Endodermal cell (in vitro differentiated cells): ENCODE measurements at places on chromosomes 6 and 20. TPM values are rescaled to one million over a fixed set of nuclear protein-coding genes. Genes with fewer than 3 reads are reported as not detected.

The SNAI1 gene
- 13.1 to 19.0 TPM (median 13.5 TPM) in 3 replicates for total RNA-seq

The TCF21 gene
- 0.13 TPM in 1 of 3 replicates, not detected in the others for total RNA-seq

GRCh38 chr6:145559836-145560235 lies 175.5 kb downstream of the EPM2A start:
- H3K27ac ChIP-seq: no peak overlapping the region
- no peaks in the 10 kb centered on the region for H3K36me3 ChIP-seq
- no peak overlapping the region for H3K4me3 ChIP-seq
- no peak for DNase-seq
- no peaks in the 10 kb centered on the region for H3K4me1 ChIP-seq

GRCh38 chr20:57059055-57059596 lies 207.3 kb downstream of the BMP7 start:
- H3K27me3 ChIP-seq: peaks cover 18% of the 10 kb centered on the region
- H3K36me3 ChIP-seq: no peaks in the 10 kb centered on the region
- DNase-seq: no peak
- H3K4me1 ChIP-seq: no peaks in the 10 kb centered on the region

GRCh38 chr6:40545954-40546353 lies 41.2 kb downstream of the LRFN2 start:
- no peaks in the 10 kb centered on the region for H3K36me3 ChIP-seq
- H3K4me3 ChIP-seq: no peak overlapping the region
- H3K4me1 ChIP-seq: no peaks in the 10 kb centered on the region
- no peak overlapping the region for H3K27ac ChIP-seq
- H3K27me3 ChIP-seq: no peaks in the 10 kb centered on the region

DNA sequence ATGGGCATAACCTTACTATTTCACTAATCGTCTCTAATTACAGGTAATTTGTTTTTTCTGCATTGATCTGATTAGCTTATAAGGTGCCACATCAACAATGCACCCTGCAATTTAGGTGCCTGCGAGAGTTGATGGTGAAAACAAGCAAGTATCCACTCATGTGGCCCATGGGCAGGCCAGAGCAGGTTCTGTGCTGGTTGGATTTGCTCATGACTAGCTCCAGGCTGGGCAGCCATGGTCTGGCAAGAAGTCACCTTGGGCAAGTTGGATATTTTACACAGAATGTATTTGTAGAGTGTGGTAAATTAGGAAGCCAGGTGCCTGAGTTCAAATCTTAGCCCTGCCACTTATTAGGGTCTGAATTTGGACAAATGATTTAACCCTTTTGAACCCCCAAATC lies 25.3 kb downstream of the RAB44 start:
- H3K27me3 ChIP-seq: no peaks in the 10 kb centered on the region
- no peak overlapping the region for H3K4me3 ChIP-seq
- DNase-seq: no peak
- no peak overlapping the region for H3K27ac ChIP-seq
- H3K36me3 ChIP-seq: no peaks in the 10 kb centered on the region

- H3K27ac ChIP-seq: no peak overlapping the region
- no peaks in the 10 kb centered on the region for H3K36me3 ChIP-seq
- no peaks in the 10 kb centered on the region for H3K27me3 ChIP-seq
- no peak overlapping the region for H3K4me3 ChIP-seq
- no peaks in the 10 kb centered on the region for H3K4me1 ChIP-seq
Measured at GRCh38 chr6:162056745-162057144, 670.8 kb downstream of the PRKN start.

The PTCHD4 gene
- total RNA-seq: 0.42 and 0.50 TPM in 2 replicates

The NOX3 gene
- total RNA-seq: not detected in 3 replicates

GRCh38 chr6:32462609-32463008 lies 22.9 kb downstream of the HLA-DRA start:
- H3K36me3 ChIP-seq: no peaks in the 10 kb centered on the region
- H3K4me1 ChIP-seq: no peaks in the 10 kb centered on the region
- no peak for DNase-seq
- no peak overlapping the region for H3K27ac ChIP-seq
- H3K27me3 ChIP-seq: no peaks in the 10 kb centered on the region

DNA sequence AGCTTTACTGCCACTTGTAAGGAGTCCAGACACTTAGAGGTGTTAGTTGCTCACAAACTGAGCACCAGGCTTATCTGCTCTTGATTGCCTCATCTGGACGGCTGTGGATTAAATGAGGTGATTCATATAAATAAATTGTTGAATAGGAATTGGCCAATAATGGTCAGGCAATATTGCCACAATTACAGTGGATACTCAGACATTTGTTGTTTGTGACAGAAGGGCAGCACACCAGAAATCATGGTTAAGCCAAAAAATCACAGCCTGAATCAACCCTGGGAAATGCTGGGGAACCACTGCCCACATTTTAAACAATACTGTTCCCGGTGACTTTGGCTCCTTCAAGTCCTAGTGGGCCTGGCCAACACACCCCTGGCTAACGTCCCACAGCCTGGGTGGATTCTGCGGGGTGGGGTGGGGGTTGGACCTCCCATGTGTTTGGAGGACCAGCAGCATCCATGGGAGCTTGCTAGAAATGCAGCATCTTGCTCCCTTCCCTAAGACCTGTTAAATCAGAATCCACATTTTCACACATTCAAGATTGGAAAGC lies 29.5 kb upstream of the SPDEF start:
- DNase-seq: peak; percentile 26
- no peak overlapping the region for H3K4me3 ChIP-seq
- H3K27me3 ChIP-seq: no peaks in the 10 kb centered on the region
- peaks cover 4% of the 10 kb centered on the region for H3K36me3 ChIP-seq

- H3K4me3 ChIP-seq: no peak overlapping the region
- no peak overlapping the region for H3K27ac ChIP-seq
- H3K4me1 ChIP-seq: no peaks in the 10 kb centered on the region
- DNase-seq: no peak
- H3K36me3 ChIP-seq: no peaks in the 10 kb centered on the region
Measured at GRCh38 chr6:121652726-121653623, 217.5 kb downstream of the GJA1 start.

DNA sequence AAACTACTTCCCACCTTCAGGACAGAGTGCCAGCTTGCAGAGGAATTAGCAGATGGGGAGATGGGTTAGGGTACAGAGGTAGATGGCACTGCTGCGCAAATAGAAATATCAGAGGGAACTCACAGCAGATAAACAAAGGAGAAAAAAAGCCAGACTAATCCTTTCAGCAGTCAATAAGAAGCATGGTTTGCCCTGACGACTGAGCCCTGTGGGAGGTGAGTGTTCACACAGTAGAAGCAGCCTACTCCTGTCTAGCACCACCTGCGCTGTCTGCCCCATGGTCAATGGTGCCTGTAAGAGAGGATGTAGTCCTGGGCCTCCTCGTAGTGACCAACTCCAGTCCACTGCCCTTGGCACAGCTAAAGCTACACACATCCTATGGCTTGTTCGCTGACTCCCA lies 174.1 kb downstream of the IBTK start:
- H3K27ac ChIP-seq: no peak overlapping the region
- peaks cover 6% of the 10 kb centered on the region for H3K27me3 ChIP-seq
- no peaks in the 10 kb centered on the region for H3K36me3 ChIP-seq
- H3K4me1 ChIP-seq: peaks cover 5% of the 10 kb centered on the region
- DNase-seq: peak; percentile 50
- H3K4me3 ChIP-seq: no peak overlapping the region

DNA sequence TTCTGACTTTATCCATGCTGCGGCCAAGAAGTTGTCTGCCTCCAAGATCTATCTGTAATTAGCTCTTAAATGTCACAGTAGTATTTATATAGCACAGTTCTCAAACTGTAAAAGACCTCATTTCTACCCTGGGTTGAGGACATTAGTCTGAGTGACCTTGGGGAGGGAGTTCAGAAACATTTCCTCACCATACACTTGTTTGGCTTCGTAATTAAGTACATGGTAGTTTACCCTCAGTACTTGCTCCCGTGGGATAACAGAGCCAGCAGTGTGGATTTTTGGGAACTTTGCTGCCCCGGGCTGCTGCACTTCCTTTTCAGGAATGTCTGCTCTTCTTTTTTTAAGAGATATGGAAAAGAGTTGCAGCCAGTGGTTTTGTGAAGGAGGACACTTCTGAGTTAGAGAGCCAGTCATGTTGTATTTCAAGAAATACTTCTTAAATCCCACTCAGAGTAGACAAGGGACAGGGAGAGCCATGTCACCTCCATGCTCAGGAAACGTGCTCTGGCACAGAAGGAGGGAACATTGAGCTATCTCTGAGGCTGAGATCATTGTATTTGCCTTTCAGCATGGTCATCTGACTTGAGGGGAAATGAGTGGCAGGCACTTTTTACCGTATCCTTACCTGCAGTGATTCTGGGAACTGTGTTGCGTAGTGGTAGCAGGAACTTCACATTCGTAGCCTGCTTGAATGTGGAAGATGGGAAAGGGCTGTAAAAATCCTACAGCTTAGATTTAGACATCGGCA lies 33.6 kb downstream of the RPRD1B start:
- H3K27me3 ChIP-seq: no peaks in the 10 kb centered on the region
- no peaks in the 10 kb centered on the region for H3K4me1 ChIP-seq
- peaks cover 94% of the 10 kb centered on the region for H3K36me3 ChIP-seq

GRCh38 chr6:47090881-47091280 lies 48.7 kb upstream of the ADGRF1 start:
- no peaks in the 10 kb centered on the region for H3K36me3 ChIP-seq
- peaks cover 3% of the 10 kb centered on the region for H3K4me1 ChIP-seq
- no peaks in the 10 kb centered on the region for H3K27me3 ChIP-seq
- H3K4me3 ChIP-seq: no peak overlapping the region
- no peak overlapping the region for H3K27ac ChIP-seq

- H3K27ac ChIP-seq: no peak overlapping the region
- H3K4me3 ChIP-seq: no peak overlapping the region
- H3K36me3 ChIP-seq: peaks cover 73% of the 10 kb centered on the region
- no peaks in the 10 kb centered on the region for H3K27me3 ChIP-seq
Measured at GRCh38 chr20:36812594-36813463, 39.3 kb upstream of the DSN1 start.
